Hematopoietic multipotent progenitor cell (in vitro differentiated cells): ENCODE measurements at places on chromosomes 5 and 9. TPM values are rescaled to one million over a fixed set of nuclear protein-coding genes. Genes with fewer than 3 reads are reported as not detected.

The DDX46 gene
- 13.2 TPM for total RNA-seq

The SLC46A2 gene
- total RNA-seq: under 0.01 TPM

DNA sequence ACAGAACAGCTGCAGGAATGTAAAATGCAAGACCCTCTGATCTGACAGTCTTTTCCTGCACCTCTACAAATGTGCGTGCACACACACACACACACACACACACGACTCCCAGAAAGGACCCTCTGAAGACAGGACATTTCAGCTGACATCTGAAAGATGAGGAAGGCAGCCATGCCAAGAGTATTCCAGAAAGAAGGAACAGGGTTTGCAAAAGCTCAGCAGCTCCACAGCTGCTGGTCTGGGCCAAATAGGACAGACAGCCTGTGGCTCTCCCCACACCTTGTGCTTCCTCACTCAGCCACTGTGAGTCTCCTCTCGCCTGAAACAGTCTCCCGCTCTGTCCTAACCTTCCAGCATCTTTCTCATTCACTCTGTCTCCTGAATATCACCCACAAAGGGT is 189.0 kb downstream of the PALM2AKAP2 start:
- DNase-seq: no peak

GRCh38 chr5:53017383-53017782 is 28.2 kb downstream of the ITGA2 start:
- DNase-seq: no peak

DNA sequence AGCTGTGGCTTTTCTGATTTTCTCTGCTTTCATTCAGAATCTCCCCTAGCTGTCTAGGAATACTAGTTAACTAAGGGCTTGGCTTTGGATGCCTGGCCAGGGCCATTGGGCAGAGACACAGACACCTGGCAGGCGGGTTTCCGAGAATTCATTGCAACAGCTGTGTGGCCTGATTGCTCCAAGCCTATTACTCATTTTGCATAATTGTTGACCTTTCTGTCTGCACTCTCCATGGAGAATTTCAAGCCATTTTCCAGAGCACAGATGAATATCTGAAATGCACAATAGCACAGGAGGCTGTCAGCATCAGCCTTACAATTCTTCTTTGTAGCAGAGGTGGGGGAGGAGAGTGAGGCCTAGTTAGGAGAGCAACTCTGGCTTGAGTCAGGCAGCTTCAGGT is 310.5 kb downstream of the DMAC1 start:
- DNase-seq: no peak

DNA sequence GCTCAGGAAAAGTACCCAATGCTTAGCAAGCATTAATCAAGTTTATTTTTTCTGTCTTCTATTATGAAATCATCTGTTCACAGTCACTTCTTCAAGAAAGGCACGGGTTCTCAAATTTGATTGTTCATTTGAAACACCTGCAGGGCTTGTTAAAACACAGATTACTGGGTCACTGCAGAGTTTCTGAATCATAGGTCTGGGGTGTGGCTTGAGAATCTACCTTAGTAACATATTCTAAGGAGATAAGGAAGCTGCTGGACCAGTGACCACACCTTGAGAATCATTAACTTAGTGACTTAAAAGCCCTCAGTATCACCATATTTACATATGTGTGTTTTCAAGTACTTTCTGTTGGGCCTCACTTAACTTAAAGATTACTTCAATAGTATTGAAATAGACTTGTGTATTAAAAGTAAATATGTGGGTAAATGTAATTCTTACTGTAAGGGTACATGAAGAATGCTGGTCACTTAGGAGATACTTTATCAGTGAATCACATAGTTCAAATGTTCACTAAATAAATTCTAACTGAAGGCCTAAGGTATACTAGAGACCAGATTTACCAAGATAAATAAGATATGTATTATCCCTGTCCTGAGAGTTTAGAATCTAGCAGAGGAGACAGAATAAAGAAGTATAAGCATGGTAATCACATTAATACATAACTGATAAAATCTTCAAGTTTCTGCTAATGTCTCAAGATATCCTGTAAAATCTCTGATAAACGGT is 1342.1 kb upstream of the C9orf72 start:
- DNase-seq: no peak
